Cardiac fibroblast (primary cell): ENCODE measurements at places on chromosomes 13 and 19.

- DNase-seq: no peak
Measured at GRCh38 chr19:11534538-11534937, 4.1 kb upstream of the CNN1 start.

- DNase-seq: no peak
Measured at GRCh38 chr13:51858433-51859247, 3.1 kb upstream of the CCDC70 start.

GRCh38 chr19:35559281-35559659 is 4.2 kb downstream of the ATP4A start:
- DNase-seq: no peak

DNA sequence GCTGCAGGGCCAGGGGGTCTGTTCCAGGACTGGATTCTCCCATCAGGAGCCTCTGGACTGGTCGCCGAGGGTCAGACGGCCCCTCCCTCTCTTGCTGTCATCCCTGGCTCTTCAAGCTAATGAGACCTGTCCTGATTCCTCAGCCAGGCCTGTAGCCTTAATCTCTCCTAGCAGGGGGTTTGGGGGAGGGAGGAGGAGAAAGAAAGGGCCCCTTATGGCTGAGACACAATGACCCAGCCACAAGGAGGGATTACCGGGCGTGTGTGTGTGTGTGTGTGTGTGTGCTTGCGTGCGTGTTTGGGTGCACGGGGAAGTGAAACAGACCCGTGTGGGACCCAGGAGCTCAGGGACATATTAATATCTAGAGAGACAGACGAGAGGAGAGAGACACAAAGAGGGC is 1.9 kb upstream of the CRX start:
- DNase-seq: no peak

DNA sequence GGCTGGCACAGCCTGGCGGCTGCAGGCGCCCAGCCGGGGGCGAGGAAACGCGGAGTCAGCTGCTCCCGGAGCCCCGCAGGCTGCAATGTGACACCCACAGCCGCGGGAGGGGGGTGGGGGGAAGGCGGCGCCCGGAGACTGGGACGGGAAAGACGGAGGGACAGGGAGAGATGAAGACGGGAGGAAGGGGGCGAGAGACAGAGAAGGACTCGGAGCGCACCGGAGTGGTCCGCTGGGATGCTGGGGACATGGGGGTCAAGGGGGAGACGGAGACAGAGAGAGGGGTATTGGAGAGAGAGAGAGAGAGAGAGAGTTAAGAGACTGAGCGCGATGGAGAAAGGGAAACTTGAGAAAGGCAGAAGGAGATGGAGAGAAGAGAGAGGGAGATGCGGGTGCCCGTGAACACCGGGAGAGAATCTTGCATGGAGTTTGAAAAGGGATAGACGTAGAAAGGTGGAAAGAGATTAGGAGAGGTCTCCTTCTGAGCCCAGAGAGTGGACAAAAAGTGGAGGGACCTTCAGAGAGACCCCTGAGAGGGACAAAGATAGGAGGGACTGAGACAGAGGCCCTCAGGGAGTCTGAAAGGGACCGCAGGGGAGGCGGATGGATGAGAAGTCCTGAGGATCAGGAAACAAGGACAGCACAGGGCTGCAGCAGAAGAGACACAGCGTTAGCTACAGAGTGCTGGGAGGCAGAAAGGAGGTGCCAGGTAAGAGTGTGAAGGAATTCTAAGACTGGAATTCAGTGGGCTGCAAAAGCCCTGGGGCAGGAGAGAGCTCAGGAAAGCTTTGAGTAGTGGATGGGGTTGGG is 1.0 kb downstream of the SCN1B start:
- DNase-seq: peak; percentile 23

DNA sequence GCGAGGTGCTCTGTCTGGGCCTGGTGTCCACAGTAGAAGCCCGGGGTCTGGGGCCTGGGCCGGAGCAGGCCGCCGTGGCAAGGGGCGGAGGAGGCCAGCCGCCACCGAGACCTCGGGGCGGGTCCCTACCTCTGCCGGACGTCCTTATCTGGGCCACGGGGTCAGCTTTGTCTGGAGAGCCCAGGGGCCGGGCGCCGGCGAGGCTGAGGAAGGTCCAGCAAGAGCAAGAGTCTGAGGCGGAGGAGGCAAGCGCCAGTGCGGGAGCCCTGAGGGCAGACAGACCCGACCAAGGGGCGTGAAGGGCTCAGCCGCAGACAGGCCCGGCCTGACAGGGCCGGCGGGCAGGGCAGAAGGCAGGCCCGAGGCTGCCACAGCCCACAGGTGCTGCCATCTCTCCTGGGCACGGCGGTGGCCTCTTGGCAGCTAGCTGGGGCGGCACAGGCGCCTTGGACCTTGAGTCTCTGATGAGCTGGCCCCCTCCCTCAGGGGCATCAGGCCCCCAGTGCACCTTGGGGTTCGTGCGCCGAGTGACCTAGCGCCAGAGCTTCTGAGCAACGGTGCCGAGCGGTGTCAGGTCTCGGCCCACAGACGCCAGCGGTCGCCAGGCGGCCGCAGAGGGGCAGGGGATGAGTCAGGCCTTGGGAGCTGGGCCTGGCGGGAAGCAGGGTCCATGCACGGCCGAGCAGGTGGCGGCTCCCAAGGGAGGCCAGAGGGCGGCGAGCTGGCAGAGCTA is 19.1 kb upstream of the AKAP8 start:
- no peak for DNase-seq
